ENCODE measurements at places on chromosomes 7 and 10. TPM values are rescaled to one million over a fixed set of nuclear protein-coding genes. Genes with fewer than 3 reads are reported as not detected.
A peak's percentile ranks its signal among the peaks of the same experiment; 100 is the strongest.

The CNNM1 gene
- not detected for total RNA-seq

DNA sequence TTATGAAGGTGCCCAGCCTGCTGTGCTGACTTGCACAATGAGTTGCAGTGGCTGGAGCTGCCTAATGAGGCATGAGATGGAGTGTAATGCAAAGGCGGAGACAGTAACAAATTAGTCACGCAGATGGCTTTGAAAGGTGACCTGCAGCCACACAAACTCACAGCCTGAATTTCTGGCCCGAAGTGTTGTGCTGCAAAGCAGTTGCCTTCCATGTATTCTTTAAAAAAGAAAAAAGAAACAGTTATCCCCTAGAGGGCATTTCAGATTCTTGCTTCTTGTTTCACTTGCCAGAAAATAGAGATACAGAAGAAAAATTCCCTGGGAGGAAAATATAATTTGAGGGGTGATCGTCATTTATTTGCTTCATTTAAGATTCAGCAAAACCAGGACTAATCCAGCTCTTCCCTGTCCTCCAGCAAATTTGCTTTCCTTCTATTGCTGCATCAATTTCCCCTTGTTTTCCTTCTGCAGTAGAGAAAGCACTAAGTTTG, 239.9 kb downstream of the ADRA2A start:
- DNase-seq: no peak

- DNase-seq: no peak
Observed at GRCh38 chr10:94991243-94991888, 52.9 kb downstream of the CYP2C9 start.

- DNase-seq: no peak
Observed at GRCh38 chr7:30713392-30713791, 31.1 kb upstream of the CRHR2 start.

The ANKRD22 gene
- not detected for total RNA-seq

The HPS1 gene
- 16.1 TPM for total RNA-seq

- no peak for DNase-seq
Observed at GRCh38 chr10:119398996-119399395, 143.5 kb downstream of the RGS10 start.

The LOXL4 gene
- 16.9 TPM for total RNA-seq

DNA sequence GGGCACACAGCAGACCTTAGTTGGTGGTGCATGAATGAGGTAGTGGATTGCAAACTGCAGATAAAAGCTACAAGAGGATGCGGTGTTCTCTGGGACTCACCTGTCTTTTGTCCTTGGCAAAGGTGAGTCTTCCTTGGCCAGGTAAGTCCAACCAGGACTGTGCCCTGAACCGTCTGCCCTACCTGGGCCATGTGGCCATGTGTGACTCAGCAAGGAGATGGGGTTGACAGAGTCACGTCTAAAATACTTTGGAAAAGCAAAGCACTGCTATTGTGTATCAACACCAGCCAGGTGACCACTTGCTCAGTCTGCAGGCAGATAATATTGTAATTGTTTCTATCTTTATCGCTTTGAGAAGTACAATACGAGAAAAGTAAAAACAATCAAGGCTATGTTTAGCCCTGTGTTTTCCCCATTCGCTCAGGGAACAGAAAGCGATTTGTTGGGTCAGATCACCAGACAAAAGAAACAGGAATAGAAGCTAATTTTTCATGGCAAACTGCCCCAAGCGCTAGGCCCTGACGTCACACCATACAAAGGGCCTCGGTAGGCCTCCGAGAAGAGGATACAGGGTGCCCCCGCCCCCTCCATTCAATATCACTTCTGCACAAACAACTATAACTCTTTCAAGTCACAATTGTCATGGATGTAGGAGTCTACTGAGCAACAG, 57.3 kb downstream of the FAM53B start:
- no peak for DNase-seq

- no peak for DNase-seq
Observed at GRCh38 chr7:41881331-41882130, 178.6 kb upstream of the INHBA start.

- DNase-seq: no peak
Observed at GRCh38 chr7:66958538-66959350, 36.6 kb downstream of the SBDS start.

The CLCN1 gene
- 0.30 TPM for total RNA-seq

The CALY gene
- 0.69 TPM for total RNA-seq

The CYP2C19 gene
- not detected for total RNA-seq

The DEPP1 gene
- total RNA-seq: 52.5 TPM

DNA sequence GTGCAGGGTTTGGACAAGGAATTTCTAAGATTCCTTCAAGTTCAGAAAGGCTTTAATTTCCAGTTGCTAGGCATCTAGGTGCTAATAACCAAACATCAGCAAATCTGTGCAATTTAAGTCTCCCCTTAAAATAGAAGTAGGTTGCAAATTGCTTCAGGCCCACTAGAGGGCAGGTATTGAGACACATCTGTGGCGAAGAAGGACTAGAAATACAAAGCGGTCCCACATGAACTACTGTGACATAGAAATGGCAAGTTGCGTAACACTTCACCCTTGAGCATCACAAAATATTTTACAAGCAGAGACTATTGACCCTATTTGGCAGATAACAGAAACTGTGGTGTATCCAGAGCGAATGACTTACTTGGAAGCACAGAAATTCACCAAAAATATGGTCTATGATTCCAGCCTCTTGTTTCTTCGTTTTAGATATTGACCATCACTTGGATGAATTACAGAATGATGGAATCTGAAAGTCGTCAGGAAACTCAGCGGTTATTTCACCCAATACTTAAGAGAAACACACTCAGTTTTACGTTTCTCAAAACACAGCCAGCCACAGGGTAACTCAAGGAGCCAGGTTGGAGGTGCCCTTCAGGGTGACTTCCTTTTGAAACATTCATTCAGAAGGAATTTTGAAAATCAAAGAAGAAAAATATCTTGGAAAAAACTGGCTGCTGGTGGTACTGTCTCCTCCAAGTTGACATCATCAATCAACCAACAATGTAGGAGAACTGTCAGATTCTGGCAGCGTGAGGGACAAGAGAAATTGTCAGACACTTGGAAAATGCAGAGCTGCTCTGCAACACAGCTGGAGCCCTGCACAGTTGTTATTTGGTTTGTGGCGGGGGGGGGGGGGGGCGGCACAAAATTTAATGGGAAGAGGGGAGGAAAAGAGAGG, 256.3 kb upstream of the MINDY3 start:
- DNase-seq: no peak

GRCh38 chr7:156397249-156397648, 243.3 kb upstream of the RNF32 start:
- DNase-seq: no peak

- no peak for DNase-seq
Observed at GRCh38 chr10:103481974-103482531, 3.0 kb upstream of the CALHM3 start.

The PNLIP gene
- not detected for total RNA-seq

DNA sequence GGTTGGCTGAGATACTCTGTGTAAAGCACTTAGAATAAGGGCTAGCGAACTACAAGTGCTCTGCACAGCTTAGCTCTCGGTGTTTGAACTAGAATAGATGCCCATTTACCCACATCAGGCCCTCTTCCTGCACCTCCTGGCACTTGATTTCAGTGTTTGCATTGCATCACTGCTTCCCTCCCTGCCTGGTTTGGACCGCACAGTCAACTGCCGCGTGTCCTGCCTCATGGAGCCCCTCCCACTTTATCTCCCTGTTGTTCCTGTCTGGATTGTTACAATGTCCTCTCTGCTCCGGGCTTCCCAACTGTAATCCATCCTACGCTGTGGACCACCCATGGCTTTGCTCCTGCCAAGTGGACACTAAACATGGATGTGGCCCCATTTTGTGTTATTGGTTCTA, 2.3 kb downstream of the FAM107B start:
- DNase-seq: no peak

DNA sequence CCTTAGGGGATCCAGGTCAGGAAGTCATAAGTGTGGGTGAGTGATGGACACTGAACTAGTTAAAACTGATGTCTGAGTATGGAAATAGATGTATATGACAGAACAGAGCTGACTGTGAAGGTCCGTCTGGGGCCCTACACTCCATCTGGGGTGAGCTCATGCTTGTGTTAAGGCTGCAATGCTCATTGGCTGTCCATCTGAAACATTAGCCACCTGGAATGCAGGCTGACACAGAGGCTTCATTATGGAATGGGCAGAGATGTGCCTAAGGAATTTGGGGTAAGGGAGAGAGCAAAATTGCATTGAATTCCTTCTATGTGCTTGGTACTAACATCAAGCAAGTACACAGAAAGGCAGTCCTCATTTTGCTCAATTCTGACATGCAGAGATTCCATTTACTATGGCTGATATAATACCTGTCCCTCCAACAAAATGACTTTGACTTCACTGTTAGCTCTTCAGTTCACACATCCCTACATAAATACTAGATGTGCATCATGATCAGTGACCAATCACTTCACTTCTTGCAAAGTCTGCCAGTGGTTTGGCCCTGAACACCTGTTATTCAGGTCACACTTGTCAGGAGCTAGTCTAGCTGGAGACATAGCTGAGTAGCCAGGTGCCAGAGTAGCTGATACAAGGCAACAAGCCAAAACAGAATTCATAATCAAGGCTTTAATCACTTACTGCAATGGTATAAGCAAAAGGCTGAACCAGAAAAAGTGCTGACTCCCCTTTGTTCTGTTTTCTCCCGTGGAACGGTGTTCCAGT, 128.9 kb upstream of the VWC2 start:
- DNase-seq: no peak

DNA sequence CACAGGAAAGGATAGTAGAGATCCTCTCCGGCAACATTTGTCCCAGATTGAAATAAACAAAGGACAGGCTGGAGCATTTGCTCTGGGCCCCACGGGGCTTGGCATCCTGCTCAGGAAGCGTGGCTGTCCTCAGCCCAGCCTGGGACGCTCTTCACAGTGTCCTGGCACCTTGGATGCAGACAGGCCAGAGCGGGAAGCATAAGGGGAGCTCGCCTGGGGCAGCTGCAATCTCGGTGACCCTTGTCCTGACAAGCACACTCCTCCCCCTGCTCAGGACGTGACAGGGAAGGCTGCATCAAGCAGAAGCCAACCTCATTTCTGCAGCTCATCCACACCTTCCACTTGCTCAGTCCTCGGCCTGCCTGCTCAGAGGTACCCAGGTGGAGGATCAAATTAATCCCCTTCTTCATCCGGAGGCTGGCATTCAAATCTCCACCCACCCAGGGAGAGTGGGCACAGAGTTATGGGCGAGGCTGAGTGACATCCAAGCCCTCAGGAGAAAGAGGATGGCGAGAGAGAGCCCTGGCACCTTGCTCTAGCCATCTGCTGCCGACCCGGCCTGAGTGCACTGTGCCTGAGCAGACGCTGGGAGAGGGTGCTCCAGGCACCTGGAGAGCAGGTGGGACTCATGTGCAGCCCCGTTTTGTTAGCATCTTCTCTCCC, 47.6 kb downstream of the ABRAXAS2 start:
- DNase-seq: no peak

DNA sequence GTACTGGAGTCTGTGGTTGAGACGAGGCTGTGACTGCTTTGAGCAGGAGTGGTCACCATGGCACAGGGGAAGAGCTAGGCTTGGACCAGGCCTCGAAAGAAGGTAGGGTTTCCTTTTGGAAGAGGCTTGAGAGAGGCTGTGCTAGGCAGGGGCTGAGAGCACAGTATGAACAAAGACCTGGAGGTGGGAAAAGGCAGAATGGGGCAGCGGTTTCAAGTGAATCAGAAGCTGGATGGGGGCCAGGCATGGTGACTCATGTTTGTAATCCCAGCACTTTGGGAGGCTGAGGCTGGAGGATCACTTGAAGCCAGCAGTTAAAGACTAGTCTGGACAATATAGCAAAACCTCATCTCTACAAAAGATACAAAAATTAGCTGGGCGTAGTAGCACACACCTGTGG, 65.9 kb downstream of the CLIP2 start:
- DNase-seq: no peak

- DNase-seq: no peak
Observed at GRCh38 chr10:130350996-130351395, 214.8 kb downstream of the GLRX3 start.

DNA sequence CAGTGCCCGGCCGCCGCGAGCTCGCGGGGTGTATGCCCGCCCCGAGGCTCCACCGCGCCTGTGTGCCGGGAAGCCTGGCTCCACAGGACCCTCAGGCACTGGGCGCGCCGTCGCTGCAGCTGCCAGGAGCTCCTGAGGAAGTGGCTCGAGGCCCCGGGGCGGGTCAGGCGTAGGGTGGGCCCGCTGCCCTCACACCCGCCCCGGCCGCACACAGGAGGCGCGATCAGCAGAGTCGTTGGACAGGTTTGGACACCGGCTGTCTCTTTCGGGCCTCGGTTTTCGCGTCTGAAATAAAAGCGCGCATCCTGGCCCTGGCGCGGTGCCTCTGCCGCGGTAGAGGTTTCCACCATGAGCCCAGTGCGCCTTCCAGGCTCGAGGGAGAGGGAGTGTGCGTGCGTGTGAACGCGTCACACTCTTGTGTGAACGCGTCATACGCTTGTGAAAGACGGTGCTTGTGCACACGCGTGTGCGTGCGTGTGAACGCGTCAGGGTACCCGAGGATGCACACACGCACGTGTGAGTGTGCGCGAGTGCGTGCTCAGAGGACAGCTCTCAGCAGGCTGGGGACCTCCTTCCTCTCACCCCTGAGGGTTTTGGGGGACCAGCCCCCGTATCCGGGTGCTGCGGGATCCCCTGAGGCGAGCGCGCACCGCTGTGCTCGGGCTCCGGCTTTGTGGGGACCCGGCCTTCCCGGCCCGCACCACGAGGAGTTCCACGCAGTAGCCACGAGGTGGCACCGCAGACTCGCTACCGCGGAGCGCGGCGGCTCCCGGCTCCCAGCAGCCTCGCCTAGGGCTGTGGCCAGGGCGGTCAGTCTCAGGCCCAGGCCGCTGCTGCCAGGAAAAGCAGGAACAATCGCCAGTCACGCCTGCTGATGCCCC, 83.8 kb downstream of the BMS1 start:
- DNase-seq: peak; percentile 73

GRCh38 chr10:23779301-23779700, 340.4 kb downstream of the OTUD1 start:
- DNase-seq: no peak

DNA sequence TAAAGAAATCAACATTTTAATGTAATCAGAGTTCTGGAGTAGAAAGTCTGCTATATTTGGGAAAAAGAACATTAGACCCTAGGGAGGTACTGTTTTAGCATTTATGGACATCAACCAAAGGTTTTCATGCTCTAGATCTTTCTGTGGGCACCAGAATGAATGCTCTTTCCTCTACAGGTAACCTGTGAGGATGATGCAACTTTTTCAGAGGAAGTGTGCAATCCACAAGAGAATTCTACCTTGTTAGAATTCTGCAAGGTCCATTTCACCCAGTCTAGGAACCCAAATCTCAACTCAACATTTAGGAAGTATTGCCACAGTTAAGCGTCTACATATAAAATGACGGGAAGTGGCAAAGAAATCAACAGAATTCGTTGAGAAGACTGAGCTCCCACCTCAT, 139.9 kb upstream of the FAM171A1 start:
- DNase-seq: no peak
